ENCODE measurements at places on chromosomes 11 and 22.

GRCh38 chr11:114562166-114562916 lies 2.7 kb upstream of the NXPE1 start:
- no peak for DNase-seq

- peak; percentile 60 for DNase-seq
Observed at GRCh38 chr22:44181033-44181911, 547 bp downstream of the PARVG start.

GRCh38 chr11:99383648-99384245 lies 363.0 kb downstream of the CNTN5 start:
- DNase-seq, result no peak

DNA sequence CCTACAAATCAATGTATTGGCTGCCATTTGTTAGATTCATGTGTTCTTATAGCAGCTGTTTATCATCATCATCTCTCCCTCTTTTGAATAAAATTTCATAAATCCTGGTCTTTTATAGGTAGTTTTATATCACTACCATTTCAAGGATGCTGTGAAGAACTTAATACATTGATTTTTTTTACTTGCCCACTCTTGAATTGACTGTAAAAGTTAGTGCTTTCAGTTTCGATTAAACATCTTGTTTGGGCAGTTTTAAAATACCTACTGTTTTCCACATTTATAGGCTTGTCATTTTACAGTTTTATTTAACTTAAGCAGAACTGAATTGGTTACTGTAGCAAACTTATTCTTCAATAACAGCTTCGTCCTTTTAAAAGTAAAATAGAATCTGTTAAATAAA lies 59.5 kb downstream of the TTC17 start:
- no peak for DNase-seq

- no peak for DNase-seq
Observed at GRCh38 chr11:78438298-78438975, 20.8 kb upstream of the GAB2 start.

DNA sequence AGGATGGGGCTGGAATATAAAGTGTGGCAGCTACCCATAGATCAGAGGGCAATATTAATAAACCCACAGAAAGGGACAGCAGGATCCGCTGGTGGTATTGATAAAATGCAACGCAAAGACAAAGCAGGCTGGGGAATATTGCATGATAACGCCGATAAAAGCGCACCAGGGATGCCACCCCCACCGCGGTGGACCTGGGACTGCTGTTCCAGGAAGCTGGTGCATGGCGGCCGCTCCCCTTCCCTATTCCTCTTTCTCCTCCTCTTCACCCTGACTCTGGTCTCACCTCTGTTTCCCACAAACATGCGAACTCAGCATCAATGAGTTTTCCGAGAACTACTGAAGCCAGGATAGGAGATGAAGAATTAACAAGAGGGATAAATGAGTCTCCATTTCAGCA lies 20.2 kb downstream of the SPATA19 start:
- DNase-seq, result no peak

DNA sequence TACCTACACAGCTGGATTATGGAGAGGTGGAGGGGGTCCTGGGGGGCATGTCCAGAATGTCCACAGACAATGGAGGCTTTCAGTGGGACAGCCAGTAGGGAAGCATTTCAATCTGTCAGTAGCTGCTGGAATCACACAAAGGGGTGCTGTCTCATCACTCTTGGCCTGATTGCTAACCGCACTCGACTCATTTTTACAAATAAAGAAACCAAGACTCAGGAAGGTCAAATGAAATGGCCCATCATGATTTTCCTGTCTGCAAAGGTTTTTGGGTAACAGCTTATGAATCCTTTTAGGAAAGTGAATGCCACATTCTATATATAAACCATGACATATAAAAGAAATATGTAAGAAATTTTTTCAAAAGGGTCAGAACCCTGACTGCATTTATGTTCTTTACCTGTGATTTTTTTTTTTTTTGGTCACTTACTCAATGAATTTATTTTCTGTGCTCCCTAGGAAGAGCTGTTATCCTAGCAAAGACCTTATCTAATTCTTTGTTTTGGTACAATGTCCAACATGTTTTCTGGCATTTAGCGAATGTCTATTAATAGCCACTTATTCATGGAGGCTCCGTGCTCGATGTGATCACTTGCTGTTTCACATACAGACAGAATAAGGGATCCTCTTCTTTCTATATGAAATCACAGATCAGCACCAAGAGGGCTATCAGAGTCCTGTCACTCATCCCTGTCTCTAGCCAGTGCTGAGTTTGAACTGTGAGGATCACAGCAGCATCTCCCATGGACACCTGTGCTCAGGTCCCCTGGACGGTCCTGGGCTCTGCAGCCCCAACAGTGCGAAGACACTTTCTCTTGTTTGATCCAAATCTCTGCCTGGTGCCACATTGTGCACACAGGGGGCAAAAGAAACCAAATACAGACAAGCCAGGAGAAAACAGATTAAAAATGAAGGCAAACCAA lies 979.7 kb downstream of the NTM start:
- DNase-seq, result no peak

DNA sequence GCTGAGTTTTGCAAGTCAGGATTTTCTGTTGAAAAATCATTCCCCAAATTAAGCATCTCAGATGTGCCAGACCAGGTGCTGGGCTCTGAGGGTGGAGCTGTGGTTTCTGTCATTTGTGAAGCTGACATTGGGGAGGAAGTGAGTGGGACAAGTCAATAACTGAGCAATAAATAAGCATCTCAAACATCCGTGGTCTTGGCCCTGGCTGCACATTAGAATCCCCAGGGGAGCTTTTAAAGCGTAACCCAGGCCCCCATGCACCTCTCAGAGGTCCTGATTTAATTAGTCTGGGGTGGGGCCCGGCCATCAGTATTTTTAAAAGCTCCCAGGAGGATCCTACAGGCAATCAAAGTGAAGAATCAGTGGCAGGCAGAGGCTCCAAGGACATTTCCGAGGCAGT lies 420.0 kb downstream of the MN1 start:
- DNase-seq, result no peak

DNA sequence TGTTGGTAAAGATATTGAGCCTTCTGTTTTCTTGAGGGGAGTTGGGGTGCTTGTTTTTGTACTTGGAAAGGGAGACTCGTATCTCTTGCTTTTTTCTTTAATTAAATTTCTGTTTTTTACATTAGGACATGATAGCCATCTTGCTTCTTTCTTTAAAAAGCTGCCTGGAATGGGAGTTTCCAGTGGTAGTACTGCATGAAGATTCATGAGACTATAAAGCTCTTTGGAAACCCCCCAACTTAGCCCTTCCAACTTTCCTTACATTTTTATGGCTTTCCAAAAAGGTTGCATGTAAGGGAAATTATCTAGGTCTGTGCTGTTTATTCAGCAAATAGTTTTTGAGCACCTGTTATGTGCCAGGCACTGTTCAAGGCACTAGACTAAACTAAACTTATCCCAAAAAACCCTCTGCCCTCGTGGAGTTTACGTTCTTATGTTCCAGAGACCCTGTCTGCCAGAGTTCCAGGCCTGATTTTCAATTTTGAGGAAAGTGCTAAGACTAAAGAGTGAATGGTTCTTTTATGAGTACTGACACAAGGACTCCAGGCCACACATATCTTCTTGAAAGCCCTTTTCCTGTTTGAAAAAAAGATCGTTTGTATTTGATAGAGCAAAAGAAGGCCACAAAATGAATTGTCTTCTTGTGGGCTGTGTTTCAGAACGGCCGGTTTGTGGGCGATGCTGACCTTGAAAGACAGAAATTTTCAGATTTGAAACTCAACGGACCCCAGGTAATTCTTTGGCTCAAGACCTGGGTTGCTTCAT lies 31.9 kb downstream of the CTNND1 start:
- DNase-seq, result no peak

- DNase-seq, result no peak
Observed at GRCh38 chr11:112817376-112817775, 143.8 kb upstream of the NCAM1 start.

- DNase-seq, result no peak
Observed at GRCh38 chr11:34824425-34824824, 91.8 kb downstream of the APIP start.

- no peak for DNase-seq
Observed at GRCh38 chr11:85869781-85870180, 14.6 kb downstream of the CCDC83 start.

GRCh38 chr22:45919504-45920286 lies 57.3 kb downstream of the WNT7B start:
- no peak for DNase-seq

DNA sequence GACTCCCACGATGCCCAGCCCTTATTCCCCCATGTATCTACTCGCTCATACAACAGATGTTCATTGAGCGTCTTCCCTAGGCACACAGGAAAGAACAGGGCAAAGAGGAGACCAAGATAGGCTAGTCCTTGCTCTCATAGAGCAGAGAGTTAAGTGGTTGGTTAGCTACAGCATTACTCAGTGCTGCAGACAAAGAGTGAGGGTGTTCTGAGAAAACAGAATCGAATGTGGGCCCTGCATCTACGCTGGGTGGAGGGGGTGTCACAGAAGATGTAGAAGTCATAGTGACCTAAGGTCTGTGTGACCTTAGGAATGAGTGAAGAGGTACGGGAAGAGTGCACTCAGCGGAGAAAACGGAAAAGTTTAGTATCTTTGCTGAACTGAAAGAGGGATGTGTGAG lies 12.3 kb downstream of the PSMD13 start:
- DNase-seq, result no peak

- DNase-seq, result no peak
Observed at GRCh38 chr11:108887436-108888238, 222.8 kb downstream of the DDX10 start.

DNA sequence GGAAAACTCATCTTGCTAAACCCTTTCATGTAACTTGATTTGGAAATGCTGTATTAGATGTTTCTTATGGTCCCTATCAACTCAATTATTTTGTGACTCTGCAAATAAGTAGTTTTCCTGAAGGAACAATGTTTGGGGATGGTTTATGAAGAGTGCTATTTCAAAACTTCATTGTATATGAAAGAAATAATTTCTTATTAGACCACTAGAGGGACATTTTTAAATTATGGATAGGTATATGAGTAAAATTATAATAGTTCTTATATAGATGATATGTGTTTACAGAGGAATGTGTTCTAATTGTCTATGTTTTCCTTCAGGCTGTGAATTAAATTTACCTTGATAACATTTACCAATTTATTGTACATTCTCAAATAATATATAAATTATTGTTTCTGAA lies 509.4 kb upstream of the RAG2 start:
- no peak for DNase-seq

All from stimulated activated CD4-positive, alpha-beta T cell treated with anti-CD3 and anti-CD28 coated beads, Interleukin-15, amount 100 ng/mL, for 48 hours (primary cell).